T-helper 9 cell (primary cell): ENCODE measurements at places on chromosomes 5 and 9.
A peak's percentile ranks its signal among the peaks of the same experiment; 100 is the strongest.

GRCh38 chr5:143059355-143059754 is 289.2 kb downstream of the ARHGAP26 start:
- DNase-seq = no peak

DNA sequence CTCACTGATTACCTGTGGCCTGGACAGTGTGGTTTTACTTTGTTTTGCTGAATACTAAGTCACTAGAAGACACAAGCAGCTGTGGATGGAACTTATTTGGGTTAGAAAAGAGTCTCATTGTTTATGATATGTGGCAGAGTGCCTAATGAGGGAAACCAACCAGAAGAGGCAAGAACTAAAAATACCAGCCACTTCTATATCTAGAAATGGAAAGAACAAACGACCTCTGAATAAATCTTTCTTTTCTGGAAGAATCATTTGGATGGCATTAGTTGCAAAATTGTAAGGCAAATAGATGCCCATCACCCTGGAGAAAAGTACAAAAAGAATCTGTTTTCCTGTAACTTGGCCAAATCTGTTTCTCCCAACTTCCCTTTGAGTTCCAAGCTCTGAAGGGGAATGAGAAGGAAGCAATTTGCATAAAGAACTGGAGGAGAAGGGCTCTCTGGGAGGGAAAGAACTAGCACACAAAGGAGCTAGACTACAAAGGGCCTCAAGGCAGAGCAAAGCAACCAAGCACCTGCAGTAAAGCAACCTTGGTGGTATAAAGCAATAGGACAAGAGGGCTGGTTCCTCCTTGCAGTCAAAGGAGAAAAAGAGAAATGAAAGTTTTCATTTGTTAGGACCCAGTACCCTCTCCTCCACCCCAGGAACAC is 455.4 kb downstream of the CAAP1 start:
- no peak for DNase-seq

- DNase-seq = no peak
Measured at GRCh38 chr5:130021876-130022275, 117.6 kb downstream of the CHSY3 start.

DNA sequence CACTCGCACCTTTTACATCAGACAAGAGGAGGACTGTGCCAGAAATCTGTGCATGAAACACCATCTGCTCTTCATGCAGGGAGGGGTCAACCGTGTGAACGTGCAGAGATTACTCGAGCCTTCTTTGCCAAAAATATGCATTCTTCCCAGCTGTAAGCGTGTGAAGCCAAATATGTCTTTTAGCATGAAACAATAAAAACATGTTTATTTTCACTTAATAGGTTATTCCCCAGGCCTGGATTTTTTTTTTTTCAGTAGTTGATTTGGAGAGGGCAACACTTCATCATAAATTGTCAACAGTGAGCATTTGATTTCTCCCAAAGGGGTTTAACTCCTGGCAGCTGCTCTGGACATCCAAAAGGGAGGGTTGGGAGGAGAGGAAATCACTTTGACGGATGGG is 23.8 kb downstream of the PLAC8L1 start:
- no peak for DNase-seq

DNA sequence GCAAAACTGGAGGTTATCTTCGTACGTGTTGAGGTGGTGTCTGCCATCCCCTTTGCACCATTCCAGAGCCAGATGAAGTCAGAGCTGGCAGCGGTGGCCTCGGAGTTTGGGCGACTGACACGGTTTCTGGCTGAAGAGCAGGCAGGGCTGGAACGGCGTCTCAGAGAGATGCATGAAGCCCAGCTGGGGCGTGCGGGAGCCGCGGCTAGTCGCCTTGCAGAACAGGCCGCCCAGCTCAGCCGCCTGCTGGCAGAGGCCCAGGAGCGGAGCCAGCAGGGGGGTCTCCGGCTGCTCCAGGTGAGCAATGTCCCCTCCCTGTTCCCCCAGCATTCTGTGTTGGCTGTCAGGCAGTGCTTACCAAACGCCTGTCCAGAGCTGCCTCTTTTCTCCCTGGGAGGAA is 9.5 kb downstream of the TRIM41 start:
- DNase-seq = no peak

- no peak for DNase-seq
Measured at GRCh38 chr5:156148301-156148700, 178.7 kb upstream of the SGCD start.

- DNase-seq = no peak
Measured at GRCh38 chr9:638152-638551, 203.3 kb upstream of the DMRT1 start.

DNA sequence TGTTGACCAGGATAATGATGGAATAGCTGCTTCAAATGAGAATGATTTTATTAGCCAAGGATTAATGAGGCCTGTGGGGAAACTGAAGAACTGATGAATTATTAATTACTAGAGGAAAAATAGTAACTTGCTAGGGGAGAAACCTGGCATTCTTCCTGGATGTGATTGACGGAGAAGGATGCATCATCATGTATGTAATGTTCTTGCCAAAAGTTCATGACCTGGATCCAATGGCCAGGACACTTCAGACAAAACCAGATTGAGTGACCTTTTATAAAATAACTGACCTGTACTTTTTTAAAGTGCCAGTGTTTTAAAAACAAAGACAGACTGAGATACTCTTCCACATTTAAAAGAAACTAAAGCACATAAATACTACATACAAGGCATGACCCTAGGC is 23.7 kb downstream of the KIAA1191 start:
- no peak for DNase-seq

- no peak for DNase-seq
Measured at GRCh38 chr9:1052365-1053281, 2.5 kb downstream of the DMRT2 start.

DNA sequence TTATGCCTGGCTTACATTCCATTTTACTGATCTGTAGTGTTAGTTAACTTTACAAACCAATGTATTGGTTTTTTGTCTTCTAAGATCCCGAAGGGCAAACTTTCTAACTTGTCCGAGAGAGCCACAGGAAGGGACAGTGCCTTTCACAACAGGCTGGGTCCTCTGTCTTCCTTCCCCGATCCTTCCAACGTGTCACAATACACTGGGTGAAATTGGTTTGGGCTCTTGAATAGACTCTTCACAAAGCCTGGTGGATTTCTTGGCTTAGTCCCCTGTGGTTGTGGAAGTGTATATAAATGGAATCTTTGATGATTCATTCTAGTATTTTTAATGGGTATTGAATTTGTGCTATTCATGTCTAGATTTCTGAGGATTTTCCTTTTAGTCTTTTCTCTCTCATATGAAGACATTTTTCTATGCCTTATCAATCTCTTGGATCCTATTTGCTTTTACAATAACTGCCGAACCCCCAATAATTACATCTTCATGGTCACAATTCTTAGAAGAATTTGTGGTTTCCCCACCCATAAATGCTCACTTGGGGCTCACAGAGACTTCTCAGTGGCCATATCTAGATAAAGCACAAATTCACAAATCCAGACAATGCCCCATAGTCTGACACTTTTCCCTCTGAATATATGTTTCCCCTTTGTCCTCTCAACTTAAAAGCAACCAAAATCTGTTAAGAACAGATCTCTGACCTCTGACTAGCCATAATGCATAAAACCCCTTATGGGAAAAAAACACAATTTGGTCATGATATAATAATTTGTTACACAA is 107.7 kb downstream of the MTRR start:
- DNase-seq = no peak

GRCh38 chr5:128036950-128037349 is 46.6 kb upstream of the SLC12A2 start:
- no peak for DNase-seq

- no peak for DNase-seq
Measured at GRCh38 chr5:151146061-151146460, 11.5 kb downstream of the ANXA6 start.

DNA sequence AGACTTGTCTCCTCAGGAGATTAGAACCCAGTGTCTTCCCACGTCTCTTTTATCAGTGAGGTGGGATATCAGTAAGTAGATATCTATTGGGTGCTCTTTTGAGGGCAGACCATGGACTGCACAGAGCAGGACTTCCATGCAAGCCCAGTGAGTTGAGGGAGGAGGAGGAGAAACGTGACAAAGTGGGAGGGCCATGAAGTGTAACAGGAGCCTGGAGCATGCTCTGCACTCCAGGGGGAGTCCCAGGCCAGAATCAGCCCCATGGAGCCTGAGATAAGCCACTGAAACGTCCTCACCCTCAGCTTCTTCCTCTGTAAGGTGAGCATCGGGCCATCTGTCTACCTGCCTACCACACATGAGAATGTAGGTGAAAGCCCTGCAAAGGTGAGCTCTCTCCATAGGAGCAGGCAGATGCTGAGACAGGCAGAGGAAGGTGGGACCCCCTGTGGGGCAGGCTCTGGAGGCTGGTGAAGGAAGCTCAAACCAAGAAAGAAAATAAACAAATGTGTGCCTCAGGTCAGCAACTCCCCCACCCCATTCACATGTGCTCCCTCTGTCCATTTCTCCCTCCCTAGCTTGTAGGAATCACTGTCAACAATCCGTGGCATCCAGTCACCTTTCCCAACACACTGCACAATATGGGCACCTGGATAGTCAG is 87.4 kb downstream of the NRG2 start:
- no peak for DNase-seq

GRCh38 chr5:13107537-13107936 is 837.0 kb downstream of the DNAH5 start:
- DNase-seq = no peak

DNA sequence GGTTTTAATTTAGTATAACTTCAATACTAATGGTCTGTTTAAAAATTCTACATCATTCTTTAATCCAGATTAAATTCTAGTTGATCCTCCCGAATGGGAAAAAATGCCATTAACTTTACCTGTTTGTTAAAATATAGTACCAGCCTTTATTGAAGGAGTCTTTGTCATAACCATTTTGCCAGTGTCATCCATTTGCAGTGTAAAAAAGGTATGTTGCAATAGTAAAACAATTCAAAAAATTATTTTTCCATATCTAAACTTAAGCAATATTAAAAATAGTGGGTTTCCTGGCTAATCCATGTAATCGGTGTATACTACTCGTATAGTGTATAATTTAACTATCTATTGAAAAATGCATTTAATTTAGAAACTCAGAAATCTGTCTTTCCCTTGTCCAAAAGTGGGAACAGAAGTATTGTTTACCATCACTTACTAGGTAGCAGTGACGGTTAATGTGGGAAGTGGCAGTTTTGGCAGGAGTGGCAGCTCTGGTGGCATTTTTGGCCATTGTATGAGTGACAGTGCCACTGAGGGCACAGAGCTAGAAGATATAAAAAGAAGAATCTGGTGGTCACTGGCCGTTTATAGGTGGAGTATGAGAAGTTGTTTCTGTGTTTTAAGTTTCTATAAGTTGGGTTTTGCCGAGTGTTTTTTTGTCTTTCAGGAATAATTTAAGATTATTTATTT is 1.9 kb downstream of the AP3S1 start:
- no peak for DNase-seq

DNA sequence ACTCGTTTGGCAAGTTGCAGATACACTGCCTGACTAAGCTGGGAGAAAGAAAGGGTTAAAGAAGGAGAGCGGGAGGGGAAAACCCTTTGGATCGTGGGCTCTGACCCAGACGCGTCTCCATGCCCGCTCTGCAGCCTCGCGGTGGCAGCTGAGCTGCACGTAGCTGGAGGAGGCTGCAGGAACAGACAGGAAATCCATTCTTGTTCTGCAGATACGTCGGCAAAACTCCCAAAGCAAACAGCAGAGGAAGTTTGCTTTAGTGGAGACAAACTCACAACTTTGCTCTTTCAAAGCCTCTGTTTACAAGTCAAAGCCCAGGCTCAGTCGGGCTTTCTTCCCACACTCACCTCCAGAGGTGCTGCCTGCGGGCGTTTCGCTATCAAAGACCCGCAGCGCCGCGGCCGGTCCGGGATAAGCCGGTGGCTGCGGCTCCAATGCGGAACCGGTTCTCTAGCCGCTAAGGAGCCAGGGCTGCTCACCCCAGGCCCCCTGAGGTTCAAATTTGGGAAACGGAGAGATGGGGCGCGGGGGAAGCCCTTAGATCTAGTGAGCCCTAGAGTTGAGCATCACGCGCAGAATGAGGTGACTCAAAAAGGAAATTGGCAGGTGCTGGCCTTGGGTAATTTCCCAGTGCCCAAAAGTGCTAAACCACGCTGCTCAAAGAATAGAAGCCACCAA is 60.7 kb downstream of the MAT2B start:
- peak; percentile 3 for DNase-seq

- no peak for DNase-seq
Measured at GRCh38 chr5:109823597-109823996, 133.9 kb downstream of the MAN2A1 start.

DNA sequence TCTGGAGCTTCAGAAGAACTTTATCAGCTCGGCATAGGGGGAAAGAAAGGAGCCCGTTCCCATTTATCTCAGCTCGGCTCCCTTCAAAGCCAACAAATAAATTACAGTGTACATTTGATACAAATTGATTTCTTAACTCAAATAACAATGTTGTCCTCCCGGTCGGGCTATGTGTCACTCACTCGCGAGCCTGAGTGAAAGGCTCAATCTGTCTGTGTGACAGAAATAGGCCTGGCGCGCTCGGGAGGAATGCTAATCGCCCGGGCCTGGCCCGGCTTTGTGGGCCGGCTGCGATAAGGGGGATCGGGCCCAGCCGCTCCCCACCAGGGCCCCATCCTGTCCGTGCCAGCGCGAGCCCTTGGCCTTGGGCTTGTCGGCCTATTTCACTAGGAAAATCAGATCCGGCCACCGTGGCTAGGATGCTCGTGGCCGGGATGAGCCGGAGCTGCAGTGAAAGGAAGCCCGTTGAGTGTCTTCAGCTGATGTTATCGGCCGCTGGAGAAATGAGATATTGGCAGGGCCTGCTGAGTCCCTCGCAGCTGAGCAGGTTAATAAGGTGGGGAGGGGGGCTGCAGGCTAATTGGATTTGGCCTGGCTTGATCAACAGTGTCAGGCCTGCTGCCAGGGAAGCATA is 258.7 kb downstream of the IRX1 start:
- no peak for DNase-seq

DNA sequence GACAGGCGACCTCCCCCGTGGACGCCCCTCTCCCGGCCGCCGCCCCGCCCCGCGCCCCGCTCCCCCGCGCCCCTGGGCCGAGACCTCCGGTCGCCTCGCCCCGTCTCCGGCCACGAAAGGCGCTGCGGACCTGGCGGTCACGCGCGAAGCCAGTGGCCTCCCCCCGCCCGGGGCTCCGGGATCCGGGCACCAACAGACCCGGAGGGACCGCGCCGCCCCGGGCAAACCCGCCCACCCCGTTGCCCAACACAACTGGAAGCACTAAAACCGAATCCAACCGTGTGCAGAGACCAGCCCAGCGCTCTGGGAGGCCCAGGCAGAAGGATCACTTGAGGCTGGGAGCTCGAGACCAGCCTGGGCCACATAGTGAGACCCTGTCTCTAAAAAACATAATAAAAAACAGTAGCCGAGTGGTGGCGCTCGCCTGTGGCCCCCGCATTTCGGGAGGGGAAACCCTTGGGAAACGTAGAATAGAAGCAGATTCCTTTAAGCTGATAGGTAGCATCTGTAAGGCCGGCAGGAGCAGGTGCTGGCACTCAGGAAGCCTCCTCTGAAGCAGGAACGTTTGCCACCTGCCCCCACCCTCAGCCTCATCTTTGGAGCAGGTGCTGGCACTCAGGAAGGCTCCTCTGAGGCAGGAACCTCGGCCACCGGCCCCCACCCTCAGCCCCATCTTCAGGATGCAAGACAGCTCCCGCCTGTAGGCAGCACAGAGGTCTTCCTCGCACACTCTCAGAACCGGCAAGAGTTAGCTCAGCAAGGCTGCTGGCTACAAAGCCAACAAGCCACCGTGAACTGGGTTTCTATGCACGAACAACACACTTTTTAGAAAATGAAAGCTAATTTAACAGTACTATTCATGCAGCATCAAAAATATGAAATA is 4.6 kb upstream of the SLC9A3 start:
- no peak for DNase-seq
